Body of pancreas (tissue), 4 donors: ENCODE measurements at places on chromosomes 6 and 20.

GRCh38 chr6:13918686-13919250 lies 6.0 kb upstream of the RNF182 start:
- DNase-seq = no peak

GRCh38 chr20:48217190-48217589 lies 431.9 kb upstream of the SULF2 start:
- DNase-seq = no peak

DNA sequence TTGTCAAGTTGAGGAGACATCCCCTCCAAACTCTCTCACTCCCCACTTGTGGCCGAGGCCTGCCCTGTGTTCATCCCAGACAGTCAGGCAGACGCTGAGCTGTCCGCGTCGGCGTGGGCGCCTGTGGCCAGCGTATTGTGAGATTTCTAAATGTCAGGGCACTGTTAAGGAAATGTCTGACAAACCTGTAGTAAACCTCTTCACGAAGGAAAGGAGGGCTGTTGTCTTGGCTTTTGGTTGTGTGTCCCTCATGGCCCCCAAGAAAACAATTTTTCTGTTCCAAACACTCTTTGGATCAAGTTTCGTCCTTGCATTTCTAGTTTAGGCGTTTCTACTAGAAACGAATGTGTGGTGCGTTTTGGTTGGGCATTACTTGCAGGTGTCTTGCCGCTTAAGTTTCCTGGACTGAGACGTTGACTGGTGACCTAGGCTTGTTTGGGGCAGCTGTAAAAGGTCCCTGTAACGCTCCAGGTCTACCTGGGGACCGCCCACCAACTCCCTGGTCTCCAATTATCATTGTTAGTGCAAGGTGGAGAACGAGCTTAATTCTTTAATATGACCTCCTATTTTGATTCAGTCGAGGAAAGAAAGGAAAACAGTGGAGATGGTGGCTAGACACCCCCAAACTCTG lies 8.7 kb upstream of the POU3F2 start:
- DNase-seq = no peak

- DNase-seq = no peak
These were observed 7.9 kb upstream of the TREM1 start for GRCh38 chr6:41294214-41294872.

DNA sequence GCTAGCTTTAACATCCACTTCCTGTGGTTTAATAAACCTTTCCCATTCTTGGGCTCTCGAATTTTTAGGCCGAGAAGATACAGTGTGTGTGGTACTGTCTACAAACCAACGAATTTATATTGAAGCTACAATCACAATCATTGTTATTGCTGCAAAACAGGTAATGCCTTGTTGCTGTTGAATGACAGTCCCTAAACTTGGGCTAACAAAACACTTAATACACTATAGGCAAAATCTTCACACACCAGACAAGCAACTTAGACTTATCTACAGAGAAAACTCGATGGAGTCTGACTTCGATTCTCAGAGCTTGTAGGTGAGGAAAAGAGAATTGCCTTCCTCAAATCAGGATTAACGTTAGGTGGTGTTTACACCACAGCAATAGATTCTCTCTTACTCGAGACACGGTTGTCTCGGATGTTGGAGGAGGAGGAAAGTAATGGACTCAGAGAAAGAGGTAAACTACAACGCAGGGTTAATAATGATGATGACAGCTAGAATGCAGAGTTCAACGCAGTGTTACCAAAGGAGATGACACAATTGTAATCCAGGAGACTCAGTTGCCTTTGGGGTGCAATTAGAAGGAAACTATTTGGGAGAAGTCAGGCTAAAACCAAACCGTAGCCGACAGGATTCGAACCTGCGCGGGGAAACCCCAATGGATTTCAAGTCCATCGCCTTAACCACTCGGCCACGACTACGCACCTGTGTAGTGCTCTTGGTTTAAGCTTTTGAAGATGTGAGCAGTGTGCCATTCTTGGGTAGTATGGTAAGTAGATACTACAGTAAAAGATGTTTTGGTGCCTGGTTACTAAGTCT lies 32.5 kb upstream of the ZNF184 start:
- peak; percentile 71 for DNase-seq

- no peak for DNase-seq
These were observed 988.2 kb upstream of the MAP3K7 start for GRCh38 chr6:91575032-91575431.

GRCh38 chr20:24955045-24955444 lies 6.0 kb downstream of the CST7 start:
- peak; percentile 6 for DNase-seq

GRCh38 chr6:169868458-169868857 lies 117.0 kb downstream of the ERMARD start:
- peak; percentile 27 for DNase-seq

DNA sequence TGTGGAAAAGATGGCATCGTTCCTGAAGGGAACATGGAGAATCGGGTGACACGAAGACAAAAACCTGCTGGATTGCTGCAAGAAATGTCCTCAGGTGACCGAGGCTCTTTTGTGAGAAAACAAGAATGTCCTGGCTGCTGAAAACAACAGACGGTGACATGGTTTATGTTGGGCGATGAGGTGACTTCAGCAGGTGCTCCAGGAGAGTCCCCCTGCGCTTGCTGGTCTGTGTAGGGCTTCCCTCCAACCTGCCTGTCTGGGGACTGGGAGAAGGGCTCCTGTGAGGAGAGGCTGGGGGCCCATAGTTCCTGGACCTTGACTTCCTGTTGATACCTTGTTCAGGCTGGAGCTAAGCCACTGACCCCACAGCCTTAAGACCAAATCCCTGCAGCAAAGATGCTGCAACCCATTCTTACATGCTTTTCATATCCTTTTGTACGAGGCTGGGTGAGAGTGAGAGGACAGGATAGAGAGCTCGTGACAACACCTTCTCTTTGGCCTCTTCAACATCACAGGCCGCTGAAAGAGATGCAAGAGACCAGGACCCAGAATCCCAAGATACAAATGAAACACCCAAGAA lies 134.8 kb downstream of the CD83 start:
- DNase-seq = no peak

- DNase-seq = peak; percentile 57
These were observed 29.9 kb downstream of the CDH26 start for GRCh38 chr20:59988141-59988540.

DNA sequence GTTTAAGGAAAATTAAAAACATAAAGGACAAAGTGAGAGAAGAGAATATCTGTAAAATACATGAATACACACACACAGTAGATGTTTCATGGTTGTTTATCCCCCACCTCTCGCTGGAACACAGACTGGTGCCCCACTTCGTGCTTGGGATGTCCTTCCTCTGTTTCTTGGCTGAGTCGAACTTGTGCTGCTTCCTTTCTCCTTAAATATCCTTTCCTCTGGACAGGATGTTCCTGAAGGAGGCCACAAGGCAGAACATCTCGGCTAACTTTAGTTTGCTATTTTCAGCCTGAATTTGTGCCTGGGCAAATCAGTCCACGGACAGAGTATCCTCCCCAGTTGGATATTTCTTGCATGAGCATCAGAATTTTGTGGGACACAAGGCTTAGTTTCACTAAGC lies 54.7 kb upstream of the ZMYND8 start:
- no peak for DNase-seq

GRCh38 chr6:3940703-3941102 lies 91.5 kb downstream of the FAM50B start:
- no peak for DNase-seq

GRCh38 chr6:30264743-30265142 lies 51.5 kb upstream of the TRIM26 start:
- DNase-seq = no peak

- DNase-seq = peak; percentile 64
These were observed 18.2 kb downstream of the PPARD start for GRCh38 chr6:35360349-35361138.

DNA sequence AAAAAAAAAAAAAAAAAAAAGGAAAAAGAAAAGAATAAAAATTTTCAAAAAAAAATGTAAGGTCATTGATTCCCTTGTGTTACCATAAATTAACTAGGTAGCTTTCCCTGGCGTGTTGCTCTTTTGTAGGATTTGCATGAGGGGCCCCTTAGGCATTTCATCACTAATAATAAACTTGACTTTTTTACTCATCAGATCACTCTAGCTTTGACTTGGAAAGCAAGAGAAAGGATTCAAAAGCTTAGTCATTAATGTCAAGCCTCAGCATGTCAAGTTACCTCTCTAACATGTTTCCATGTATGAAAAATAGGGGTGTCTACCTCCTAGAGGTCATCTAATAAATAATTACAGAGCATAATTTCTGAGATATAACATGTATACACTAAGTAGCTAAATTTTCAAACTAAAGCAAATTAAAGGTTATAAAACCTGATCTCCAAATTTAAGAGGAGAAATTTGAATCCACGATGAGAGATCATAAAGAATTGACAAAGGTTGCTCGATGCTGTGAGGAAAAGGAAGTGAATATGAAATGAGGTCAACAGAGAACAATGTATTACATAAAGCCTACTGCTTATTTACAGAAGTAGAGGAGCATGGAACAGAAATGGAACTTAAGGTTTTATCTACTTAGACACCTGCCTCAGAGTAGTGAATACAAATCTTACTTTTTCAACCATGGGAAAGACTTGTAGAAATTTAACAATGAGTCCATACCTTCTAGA lies 86.8 kb downstream of the ARHGAP18 start:
- no peak for DNase-seq

- DNase-seq = peak; percentile 24
These were observed 495 bp downstream of the FAM83B start for GRCh38 chr6:54846857-54847674.

DNA sequence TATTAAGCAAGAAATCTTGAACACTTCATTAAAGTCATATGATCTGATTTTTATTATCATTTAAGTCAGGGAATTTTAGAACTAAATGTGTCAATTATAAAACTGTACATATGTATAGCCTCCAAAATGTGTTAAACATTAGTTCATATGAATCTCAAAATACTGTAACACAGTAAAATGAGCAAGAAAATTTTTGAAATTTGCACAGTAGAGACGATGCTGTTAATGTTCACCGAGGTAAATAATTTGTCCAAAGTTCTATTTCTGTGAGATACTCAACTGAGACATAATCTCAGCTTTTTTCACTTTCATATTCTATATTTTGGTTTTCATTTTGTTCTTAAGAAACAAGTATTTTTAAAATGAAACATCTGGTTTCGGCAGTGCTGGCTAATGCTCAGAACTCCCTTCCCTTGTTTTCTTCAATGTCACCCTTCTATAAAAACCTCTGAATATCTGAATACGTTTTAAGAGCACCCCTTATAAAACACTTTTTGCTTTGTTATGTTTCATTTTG lies 353.1 kb downstream of the LAMA2 start:
- DNase-seq = no peak

DNA sequence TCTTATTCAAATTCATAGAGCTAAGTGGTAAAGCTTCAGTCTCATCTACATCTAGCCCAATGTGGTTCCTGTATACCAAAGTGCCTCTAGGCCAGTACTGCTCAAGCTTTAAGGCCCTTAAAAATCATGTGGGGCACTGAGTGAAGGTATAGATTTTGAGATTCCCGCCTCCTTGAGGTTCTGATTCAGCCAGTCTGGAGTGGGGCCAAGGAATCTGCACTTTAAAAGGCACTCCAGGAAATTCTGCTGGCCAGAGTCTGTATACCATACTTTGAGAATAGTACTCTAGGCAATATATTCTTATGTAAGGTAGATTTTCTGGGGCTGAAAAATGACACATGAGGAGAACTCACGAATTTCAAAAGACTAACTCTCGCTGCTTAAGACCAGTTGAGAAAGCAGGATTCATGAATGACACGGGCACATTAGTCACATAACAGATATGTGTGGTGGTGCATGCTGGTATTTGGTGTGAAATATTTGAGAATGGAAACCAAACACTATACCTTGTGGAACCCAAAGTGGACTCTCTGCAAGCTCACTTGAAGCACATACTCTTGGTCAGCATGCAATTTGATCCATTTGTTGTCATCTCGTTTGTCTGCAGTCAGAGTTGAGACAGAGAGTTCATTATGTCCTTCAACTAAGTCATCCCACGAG lies 47.6 kb upstream of the SIM1 start:
- no peak for DNase-seq

GRCh38 chr6:159031846-159032245 lies 12.9 kb downstream of the TAGAP start:
- no peak for DNase-seq

- peak; percentile 60 for DNase-seq
These were observed 54.3 kb upstream of the PTPN1 start for GRCh38 chr20:50455656-50456451.

GRCh38 chr20:57409316-57409671 lies 18.1 kb downstream of the RBM38 start:
- no peak for DNase-seq

GRCh38 chr20:47652794-47653193 lies 132.5 kb downstream of the SULF2 start:
- no peak for DNase-seq

DNA sequence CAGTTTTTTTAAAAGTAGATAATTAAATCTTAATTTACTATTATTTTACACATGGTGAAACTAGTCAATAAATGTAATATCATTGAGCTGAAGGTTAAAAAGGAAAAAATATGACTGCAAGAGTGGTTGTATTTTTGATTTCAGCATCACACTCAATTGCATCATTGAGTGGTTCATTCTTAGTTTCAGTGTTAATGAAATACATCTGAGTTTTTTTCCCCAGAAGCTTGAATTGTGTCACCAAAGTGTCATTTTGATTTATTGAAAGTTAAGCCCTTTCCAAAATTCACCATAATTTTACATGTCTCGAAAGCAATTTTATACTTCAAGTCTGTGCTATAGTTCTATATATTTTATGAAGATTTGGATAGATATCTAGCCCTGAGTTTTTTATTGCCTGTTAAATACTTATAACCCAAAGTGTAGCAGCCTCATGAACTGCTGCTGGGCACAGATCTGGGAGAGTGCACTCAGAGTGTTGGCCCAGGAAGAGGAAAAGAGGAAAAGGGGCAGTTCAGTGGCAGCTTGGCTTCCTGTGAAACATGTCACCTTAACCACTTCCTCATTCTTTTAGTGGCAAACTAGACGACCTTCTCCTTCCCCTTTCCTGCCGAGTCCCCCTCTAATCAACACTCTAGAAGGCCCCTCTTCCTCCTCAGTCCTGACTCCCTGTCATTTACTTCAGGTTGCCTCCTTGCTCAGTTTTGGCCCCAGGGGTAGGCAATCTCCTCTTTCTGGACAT lies 140.7 kb downstream of the ESR1 start:
- DNase-seq = no peak

DNA sequence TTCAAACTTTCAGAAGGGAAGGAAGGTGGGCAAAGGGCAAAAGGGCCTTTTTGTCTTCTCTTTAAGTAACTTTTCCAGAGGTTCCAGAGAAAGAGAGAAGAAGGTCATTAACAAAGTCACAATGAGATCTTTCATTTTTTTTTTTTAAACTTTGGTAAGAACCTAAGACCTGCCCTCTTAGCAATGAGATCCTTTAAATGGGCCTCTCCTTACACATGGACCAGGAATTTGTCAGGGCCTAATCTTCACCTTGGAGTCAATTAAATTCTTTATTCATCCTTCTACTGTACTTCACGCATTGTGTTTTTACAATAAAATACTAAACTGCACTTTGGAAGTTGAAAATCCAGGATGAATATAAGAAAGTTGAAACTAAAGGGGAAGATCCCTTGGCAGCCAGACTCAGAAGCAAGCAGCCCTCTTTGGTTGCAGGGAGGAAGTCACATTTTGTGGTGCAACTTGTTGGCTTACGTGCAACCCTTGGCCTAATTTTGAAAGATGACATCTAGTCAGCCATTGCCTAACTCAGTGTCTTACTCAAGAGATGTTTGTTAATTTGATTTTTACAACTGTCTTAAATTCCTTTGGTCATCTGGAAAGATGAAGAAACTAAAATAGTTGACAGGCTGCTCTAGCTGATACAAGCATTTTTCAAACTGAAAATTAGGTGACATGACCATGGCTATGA lies 11.9 kb upstream of the TMEM170B start:
- DNase-seq = peak; percentile 63

- no peak for DNase-seq
These were observed 630.3 kb upstream of the ARID1B start for GRCh38 chr6:156146891-156147290.
